Effector CD4-positive, alpha-beta T cell (primary cell): ENCODE measurements at places on chromosomes 3 and 15.

GRCh38 chr3:12643010-12643380 is 20.9 kb downstream of the RAF1 start:
- DNase-seq: no peak

DNA sequence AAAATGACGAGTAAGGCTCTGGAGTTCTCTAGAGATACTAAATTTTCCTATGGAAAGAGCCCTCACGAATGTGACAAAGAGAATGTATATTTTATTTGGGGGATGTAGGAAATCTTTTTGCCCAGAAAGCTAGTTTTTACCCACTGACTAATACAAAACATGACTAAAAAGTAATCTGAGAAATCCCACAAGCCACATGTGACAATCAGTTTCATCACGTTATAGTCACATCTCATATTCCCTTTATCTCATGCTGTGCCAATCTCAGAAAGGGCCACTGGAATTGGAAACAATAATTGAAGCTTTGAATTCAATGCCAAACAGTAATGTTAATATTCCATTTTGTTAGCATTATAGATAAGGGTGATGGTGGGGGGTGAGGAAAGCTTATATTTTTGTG is 509.0 kb upstream of the GOLIM4 start:
- no peak for DNase-seq

- no peak for DNase-seq
Observed at GRCh38 chr3:164417955-164418354, 660.3 kb downstream of the SI start.

GRCh38 chr3:138962854-138963560 is 16.0 kb downstream of the FOXL2NB start:
- DNase-seq: no peak

- DNase-seq: no peak
Observed at GRCh38 chr3:112681822-112682325, 40.9 kb upstream of the CCDC80 start.

- no peak for DNase-seq
Observed at GRCh38 chr3:98817547-98818041, 54.5 kb downstream of the ST3GAL6 start.

- no peak for DNase-seq
Observed at GRCh38 chr3:113124256-113124830, 87.0 kb upstream of the BOC start.

DNA sequence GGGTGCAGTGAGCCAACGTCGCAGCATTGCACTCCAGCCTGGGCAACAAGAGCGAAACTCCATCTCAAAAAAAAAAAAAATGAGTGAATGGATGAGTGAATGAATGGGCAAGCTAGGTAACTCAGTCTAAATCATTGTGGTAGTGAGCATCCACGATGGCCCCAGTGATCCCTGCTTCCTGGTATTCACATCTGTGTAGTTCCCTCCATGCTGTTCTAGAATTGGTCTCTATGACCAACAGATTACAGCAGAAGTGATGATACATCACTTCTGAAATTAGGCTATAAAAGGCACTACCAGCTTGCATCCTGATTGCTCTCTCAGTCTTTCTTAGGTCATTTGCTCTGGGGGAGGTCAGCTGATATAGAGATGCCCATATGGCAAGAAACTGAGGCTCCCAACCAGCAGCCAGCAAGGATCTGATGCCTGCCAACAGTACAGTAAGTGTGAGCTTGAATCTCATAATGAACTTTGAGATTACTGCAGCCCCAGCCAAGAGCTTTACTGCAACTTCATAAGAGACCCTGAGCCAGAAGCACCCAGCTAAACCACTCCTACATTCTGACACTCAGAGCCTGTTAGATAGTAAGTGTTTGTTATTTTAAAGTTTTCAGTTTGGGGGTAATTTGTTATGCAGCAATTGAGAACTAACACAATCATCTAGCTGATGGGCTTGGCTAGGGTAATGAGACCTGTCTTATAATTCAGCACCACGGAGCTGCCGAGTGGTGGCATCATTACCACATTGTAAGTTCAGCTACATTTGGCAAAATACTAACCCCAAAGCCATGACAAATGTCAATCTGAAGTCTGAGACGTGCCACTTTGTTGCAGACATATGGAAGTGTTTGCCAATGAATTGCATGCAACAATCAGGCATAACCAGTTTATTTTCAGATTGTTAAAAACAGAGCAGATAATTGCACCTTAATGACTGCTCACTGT is 53.0 kb downstream of the KLHL6 start:
- DNase-seq: no peak

- DNase-seq: no peak
Observed at GRCh38 chr3:140753865-140754754, 76.2 kb downstream of the TRIM42 start.

- DNase-seq: no peak
Observed at GRCh38 chr3:55698831-55699230, 211.7 kb upstream of the WNT5A start.

DNA sequence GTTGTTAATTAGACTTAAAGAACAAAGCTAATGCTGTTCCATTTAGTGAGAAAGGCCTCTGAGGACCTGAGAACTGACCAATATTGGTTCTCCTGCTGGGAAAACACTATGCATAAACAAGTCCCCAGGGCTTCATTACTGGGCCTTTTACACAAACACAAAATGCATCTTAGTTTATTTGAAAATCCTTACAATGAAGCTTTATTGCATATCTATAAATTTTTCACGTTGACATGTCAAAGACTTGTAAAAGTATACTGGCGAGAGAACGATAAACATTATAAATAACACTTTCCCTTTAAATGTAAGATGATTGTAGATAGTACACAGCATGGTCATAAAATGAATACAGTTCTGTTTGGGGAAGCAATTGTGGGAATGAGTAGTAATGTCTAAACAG is 151.7 kb downstream of the ROBO2 start:
- DNase-seq: no peak

GRCh38 chr3:72345237-72345878 is 502.9 kb downstream of the SHQ1 start:
- DNase-seq: no peak

GRCh38 chr15:42955518-42955917 is 34.9 kb upstream of the TTBK2 start:
- DNase-seq: no peak

- peak; percentile 28 for DNase-seq
Observed at GRCh38 chr15:42919799-42920518, 619 bp downstream of the TTBK2 start.

GRCh38 chr3:116524453-116525210 is 79.3 kb upstream of the LSAMP start:
- DNase-seq: no peak

GRCh38 chr15:62469478-62469873 is 304.4 kb upstream of the C2CD4B start:
- no peak for DNase-seq

GRCh38 chr15:73578026-73578425 is 55.2 kb downstream of the NPTN start:
- DNase-seq: no peak
